ENCODE measurements at places on chromosomes 4 and X.

GRCh38 chrX:136825771-136826170 is 45.0 kb upstream of the ARHGEF6 start:
- DNase-seq, result no peak

DNA sequence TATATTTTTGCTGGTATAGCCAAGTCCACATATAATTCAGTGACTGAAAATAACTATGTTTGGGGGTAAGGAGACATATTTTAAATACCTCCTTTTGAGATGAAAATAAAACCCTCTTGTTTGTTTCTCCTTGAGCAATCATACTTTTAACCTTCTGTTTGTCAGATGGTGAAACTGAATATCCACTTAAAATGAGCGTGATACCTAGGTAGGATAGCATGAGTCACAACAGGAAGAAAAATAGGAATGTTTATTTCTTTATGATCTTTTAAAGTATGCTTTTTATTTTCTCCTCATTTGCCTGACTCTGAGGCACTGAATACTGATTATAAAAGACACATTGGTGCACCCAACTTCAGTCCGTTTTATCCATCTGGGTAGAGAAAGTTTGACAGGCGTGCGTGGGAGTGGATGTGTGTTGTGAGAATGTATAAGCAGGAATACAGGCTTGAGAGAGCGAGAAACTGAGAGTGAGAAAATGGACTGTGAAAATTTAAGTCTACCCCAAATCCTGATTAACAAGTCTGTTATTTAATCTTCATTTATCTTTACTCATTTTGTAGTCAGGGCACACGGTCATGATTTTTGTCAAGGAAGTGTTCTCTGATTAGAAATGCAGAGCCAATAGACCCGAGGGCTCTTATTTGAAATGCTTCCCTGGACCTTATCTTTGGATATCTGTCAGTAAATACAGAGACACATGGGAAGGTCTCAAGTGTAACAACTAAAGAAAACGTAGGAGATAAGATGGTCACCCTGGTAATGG is 62.1 kb upstream of the ANTXR2 start:
- no peak for DNase-seq

DNA sequence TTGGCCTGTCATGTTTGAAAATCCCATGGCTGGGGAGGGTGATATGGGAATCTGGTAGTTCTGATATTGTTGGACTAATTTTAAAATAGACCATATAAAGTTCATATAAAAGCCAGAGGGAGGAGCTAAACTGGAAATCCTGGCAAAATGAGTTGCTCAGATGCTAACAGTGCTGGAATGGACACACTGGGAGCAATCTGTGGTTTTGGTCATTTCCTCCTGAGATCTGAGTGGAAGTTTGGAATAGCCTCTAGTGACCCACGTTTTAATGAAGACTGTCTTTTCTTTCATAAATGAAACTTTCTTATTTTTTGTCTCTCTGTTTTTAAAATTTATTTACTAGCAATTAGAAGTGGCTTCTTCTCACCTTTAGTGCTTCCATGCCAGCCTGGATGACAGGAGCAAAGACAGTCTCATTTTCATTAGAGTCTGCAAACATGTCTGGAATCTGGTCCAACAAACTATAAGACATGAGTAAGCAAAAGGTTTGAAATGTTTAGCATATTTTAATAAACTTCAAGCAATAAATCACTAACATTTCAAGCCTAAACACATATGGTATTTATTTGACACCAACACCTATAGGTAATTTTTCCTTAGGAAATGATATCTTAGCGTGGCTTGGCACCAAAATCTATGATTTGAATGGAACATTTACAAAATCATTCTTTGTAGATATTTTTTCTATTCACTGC is 66.6 kb downstream of the METTL14 start:
- DNase-seq, result no peak

GRCh38 chrX:41273638-41274037 is 60.3 kb upstream of the DDX3X start:
- DNase-seq, result no peak

- DNase-seq, result no peak
These were observed 642.1 kb upstream of the TENM3 start for GRCh38 chr4:181601103-181601502.

- DNase-seq, result no peak
These were observed 32.1 kb upstream of the BEND2 start for GRCh38 chrX:18252644-18253359.

DNA sequence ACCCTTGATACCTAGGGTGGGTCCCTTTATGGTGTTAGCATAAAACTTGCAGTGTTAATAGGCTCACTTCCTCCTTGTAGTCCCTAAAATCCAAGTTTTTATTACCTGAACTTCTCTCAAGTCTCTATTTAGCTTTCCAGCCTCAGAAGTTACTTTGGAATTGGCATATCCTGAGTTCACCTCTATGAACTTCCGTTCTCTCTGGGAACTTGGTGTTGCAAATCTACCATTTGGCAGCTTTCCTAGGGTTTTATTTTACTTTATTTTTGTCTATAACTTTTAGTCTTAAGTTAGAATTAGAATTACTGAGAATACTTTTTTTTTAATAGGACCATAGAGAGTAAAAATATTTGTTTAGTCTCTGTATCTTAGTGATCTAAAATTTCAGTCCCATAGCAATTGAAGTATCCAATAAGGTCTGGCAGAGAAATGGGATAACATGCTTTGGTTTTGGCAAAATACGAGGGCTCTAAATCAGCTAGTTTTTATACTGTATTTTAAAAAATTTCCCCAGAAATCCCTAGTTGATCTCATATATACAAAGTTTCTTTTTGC is 30.3 kb upstream of the NAF1 start:
- no peak for DNase-seq

DNA sequence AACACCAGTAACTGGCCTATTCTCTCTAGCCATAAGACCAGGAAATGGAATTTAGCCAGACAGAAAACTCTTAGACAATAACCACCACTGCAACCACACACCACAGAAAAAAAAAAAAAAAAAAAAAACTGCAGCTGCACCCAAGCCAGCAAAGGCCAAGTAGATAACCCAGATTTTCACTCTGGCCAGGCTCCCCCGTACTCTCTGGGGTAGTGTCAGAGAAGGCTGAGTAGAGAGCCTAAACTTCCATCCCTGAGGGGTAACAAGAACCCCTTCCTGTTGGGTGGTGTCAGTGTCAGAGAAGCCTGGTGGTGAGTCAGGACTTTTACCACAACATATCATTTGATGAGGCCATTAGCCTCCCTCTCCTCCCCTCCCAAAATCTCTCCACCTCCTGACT is 5.6 kb upstream of the DLG3 start:
- no peak for DNase-seq

DNA sequence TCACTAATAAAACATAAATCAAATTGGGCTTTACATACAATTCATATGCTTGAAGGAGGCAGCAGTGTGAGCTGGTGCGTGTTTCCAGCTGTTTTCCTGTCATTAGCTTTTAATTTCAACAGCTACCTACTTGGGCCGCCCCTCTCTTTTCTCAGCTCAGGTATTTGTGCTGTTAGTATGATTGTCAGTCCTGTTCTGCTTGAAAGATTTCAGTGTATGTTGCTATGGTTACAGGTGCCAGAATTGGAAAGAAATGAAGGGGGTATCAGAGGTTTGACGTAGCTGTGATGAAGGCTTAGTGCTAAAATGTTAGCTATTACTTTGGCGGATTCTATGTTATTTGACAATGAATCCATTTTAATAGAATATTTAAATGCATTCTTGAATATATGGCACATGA is 440.3 kb downstream of the ZIC3 start:
- DNase-seq, result no peak

DNA sequence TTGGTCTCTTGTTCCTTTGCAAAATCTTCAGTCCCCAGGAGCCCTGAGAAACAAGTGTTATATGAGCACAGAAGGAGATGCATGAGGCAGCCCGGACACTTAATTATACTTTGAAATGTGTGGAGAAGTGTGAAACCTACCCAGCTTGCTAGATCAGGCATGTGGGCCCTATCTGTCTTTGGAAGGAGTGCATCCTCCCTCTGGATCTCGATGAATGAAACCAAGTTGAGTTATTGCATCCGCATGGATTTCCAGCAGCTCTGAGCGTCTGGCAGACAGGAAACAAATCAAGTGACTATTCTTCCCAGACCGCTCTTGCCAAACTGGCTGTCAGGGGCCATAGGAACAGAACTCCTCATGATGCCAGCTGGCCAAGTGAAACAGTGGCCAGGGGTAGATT is 19.6 kb upstream of the SOWAHD start:
- DNase-seq, result no peak

- no peak for DNase-seq
These were observed 1038.3 kb upstream of the SLIT2 start for GRCh38 chr4:19213388-19213787.

- no peak for DNase-seq
These were observed 328.5 kb upstream of the AGA start for GRCh38 chr4:177770776-177771175.

DNA sequence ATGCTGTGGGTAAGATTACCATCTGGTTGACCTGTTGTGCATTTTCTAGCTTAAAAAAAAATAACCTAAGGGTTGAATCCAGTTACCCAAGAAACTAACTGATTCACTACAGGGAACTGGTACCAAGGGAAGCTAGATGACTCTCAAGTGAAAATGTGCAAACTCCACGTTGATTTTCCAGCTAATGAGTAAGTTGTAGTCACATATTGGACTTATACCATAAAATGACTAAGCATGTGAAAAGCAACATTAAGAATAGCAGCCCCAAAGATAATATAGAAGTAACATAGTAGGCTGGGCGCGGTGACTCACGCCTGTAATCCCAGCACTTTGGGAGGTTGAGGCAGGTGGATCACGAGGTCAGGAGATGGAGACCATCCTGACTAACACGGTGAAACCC is 270.9 kb downstream of the SPRY1 start:
- DNase-seq, result no peak

DNA sequence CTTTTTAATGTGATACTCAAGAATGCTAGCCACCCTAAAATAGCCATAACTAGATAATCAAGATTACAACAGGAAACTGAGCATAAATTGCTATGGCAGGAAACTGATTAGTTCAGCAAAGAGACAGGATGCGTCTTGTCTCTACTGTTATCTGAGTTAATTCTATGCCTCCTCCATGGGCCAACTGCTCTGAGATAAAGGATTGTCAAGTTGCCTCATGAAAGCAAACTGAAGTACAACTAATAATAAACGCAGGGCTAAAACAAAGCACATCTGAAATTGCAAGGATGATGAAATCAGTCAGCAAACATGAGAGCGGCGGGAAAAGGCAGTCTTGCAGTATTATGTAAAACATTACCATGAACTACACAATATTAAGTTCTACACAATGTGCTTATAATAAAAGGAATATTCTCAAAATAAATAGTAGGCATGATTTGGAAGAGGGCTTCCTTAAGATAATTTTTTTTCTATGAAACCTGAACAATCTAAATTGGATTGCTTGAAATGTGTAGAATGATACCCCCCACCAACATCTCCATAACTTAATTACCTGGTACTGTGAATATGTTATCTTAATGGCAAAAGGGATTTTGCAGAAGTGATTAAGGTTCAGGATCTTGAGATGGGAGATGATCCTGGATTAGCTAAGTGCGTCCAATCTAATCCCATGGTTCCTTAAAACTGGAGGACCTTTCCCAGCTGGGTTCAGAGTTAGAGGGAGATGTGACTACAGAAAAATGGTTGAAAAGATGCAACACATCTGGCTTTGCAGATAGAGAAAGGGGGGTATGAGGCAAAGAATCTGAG is 65.9 kb downstream of the ANTXR2 start:
- no peak for DNase-seq

DNA sequence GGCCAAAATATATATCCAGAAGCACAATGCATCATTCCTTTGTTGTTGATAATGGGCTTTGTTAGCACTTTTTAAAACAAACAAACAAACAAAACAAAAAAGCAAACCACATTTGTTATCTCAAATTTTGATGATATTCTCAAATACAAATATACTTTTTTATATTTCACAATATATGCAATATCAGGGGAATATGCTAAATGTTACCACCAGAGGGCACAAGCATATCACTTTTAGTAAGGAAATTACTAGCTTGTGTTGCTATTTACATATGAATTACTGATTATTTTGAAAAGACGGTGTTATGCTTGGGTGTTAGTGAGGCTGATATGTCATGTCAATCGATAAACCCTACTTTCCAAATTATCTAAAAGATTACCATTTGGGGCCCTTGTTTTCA is 29.1 kb downstream of the RIPPLY1 start:
- DNase-seq, result peak; percentile 9

GRCh38 chr4:14334166-14334565 is 668.1 kb upstream of the CPEB2 start:
- no peak for DNase-seq

DNA sequence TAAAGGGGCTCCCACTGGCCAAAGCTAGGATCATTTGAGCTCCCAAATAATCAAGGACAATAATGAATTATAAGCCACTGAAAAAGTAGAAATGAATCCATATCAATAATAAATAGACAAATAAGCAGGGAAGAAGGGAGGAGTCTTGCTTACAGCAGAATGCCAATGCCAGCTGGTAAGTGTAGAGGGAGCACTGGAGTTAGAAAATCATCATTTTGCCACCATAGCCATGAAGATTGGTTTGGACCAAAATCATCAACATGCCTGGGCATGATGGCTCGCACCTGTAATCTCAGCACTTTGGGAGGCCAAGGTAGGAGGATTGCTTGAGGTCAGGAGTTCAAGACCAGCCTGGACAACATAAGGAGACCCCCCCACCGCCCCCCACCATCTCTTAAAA is 20.4 kb upstream of the SH3KBP1 start:
- DNase-seq, result no peak

GRCh38 chrX:55839485-55839884 is 121.9 kb downstream of the RRAGB start:
- DNase-seq, result no peak

DNA sequence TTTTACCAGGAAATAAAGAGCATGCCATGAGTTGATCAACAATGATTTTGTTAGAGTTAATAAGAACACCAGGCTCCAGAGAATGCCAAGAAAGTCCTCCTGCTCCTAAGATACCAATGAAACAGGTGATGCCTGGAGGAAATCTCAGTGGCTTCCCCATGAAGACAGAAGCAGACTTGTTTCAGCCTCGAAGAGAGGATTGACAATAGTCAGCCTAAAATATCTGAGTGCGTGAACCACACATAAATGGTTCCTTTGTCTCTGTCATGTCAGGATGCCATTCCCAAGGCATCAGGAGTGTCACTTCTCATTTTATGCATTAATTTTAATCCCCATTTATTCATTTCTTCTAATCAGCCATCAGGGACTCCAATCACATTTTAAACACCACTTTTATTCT is 69.6 kb downstream of the PHOX2B start:
- DNase-seq, result no peak

GRCh38 chr4:4333265-4333706 is 43.2 kb downstream of the ZBTB49 start:
- no peak for DNase-seq

DNA sequence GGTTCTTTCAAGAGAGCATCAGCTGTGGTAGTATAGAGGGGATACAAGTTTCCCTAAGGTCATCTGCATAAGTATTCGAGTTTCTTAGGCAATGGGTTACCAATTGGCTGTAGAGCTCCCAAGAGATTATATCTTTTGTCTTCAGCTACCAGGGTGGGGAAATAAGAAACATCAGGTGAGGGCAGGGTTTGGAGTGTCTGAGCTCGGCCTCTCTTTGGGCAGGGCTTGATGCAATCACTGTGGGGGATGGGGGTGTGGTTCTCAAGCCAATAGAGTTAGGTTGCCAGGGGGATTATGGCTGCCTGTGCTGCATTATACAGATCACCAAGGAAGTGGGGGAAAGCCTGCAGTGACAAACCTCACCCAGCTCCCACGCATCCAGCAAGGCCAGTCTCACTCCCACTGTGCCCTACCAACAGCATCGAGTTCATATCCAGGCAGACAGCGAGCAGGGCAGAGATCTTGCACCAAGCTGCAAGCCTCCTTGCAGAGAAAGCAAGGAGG is 172.1 kb upstream of the MAGEE2 start:
- no peak for DNase-seq

- no peak for DNase-seq
These were observed 138.0 kb upstream of the PJA1 start for GRCh38 chrX:69303231-69303630.
